Left colon (tissue), 2 donors: ENCODE measurements at places on chromosomes 7 and 10. TPM values are rescaled to one million over a fixed set of nuclear protein-coding genes. Genes with fewer than 3 reads are reported as not detected.
A peak's percentile ranks its signal among the peaks of the same experiment; 100 is the strongest.

CALML5 gene
- not detected for total RNA-seq

CC2D2B gene
- 0.37 TPM for total RNA-seq

BAG3 gene
- total RNA-seq: 26.9 TPM

KLLN gene
- total RNA-seq: 1.4 TPM

GRCh38 chr10:98096731-98097130 is 37.7 kb upstream of the R3HCC1L start:
- DNase-seq: no peak

GRCh38 chr10:18261063-18261610 is 120.9 kb downstream of the CACNB2 start:
- DNase-seq: no peak

GRCh38 chr7:68929781-68930261 is 668.5 kb upstream of the AUTS2 start:
- DNase-seq: no peak

DNA sequence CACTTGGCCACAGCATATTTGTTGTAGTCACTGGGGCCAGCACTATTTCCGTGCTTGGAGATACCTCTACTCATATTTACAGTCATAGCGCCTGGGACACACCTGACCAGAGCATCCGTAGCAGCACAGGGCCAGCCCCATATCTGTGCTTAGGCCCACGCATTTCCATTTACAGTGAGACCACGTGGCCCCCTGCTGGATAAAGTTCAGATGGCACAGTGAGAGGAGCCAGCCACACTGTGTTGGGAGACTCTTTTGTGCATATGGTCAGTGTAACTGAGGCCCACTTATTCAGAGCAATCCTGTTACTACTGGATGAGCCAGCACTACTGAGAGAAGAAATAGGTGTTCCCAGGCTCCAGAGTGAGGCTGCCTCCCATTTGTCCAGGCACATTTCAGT is 455.3 kb downstream of the REEP3 start:
- peak; percentile 41 for DNase-seq

GRCh38 chr10:48266528-48266927 is 8.0 kb downstream of the FRMPD2 start:
- DNase-seq: no peak

- no peak for DNase-seq
These were observed 529.0 kb downstream of the ANKRD7 start for GRCh38 chr7:118753479-118753878.

DNA sequence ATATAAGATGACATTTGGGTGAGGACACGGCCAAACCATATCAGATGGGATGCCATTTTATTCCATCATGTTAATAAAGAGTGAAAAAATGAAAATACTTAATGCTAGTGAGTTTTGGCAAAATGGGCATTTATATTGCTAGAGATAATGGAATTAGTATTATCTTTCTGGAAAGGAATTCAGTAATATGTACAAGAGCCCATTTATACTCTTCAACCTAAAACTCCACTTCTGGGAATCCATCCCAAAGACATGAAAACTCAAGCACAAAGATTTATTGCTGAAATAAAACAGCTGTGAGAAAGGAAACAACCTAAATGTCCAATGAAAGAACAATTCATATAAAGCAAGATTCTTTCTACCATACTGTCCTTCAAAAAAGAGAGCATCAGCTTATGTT is 96.0 kb upstream of the TMEM168 start:
- no peak for DNase-seq

DNA sequence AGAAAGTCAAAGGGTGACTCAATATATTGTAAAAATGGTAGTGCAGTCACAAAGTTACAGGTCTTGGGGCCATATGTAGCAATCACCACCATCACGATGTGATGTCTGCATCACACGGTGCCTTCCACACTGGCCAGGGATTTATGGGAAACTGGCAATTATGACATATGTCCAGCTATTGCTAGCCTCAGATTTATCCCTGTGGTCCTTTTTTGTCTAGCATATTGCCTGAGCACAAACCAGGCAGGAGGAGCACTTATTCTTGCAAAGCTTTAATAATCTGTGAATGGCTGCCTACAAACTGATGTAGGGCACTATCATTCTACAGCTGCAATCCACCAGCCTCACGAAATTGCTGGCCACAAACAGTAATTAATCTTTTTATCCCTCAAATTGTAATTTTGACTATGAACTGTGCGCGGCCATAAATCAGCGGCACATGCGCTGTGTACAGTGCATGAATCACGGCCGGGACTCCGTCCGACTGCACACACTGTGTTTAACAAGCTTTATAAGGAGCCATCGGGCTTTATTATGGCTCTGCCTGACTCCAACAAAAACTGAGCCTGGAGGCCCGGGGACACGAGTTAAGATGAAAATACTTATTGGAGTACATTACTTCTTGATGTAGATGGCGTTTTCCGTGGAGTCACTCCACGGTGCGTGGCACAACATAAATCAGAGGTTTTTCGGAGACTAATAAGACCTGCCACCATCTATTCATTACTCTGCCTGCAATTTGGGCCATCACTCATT is 115.2 kb downstream of the EBF3 start:
- no peak for DNase-seq

DNA sequence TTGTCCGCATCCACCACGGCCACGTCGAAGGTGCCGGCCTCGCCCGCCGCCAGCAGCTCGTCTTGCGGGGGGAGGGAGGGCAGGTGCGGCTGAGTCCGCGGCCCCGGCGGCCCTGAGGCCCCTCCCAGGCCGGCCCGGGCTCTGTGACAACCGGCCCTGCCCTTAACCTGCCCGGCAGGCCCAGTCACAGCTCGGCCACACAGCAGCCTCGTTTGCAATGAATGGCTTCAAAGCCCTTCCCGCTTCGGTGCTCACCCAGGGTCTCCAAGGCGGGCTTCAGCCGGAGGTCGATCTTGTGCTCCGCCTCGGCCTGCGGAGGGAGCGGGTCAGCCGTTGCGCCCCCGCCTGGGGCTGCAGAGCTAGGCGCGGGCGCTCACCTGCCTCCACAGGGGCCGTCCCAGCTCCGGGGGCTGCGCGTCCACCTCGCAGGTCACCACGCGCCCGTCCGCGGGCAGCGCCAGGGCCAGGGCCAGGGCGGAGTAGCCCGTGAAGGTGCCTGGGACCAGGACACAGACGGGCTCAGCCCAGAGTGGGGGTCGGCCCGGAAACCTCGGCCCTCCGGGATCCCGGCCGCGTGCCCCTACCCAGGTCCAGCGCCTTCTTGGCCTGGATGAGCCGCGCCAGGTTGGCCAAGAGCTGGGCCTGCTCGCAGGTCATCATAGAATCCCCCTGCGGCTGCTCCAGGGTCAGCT is 928 bp downstream of the COMTD1 start:
- DNase-seq: peak; percentile 73

GRCh38 chr7:31146030-31146429 is 93.9 kb downstream of the ADCYAP1R1 start:
- DNase-seq: no peak

- no peak for DNase-seq
These were observed 56.8 kb downstream of the HK1 start for GRCh38 chr10:69335063-69335587.

- DNase-seq: no peak
These were observed 22.4 kb downstream of the SLC25A13 start for GRCh38 chr7:96299496-96299895.

- DNase-seq: no peak
These were observed 61.6 kb downstream of the SLC29A4 start for GRCh38 chr7:5344342-5344741.
